ENCODE measurements at places on chromosomes 11 and 22. TPM values are rescaled to one million over a fixed set of nuclear protein-coding genes. Genes with fewer than 3 reads are reported as not detected.

- no peak for DNase-seq
These were observed 87.3 kb downstream of the SIK3 start for GRCh38 chr11:117010808-117011540.

DNA sequence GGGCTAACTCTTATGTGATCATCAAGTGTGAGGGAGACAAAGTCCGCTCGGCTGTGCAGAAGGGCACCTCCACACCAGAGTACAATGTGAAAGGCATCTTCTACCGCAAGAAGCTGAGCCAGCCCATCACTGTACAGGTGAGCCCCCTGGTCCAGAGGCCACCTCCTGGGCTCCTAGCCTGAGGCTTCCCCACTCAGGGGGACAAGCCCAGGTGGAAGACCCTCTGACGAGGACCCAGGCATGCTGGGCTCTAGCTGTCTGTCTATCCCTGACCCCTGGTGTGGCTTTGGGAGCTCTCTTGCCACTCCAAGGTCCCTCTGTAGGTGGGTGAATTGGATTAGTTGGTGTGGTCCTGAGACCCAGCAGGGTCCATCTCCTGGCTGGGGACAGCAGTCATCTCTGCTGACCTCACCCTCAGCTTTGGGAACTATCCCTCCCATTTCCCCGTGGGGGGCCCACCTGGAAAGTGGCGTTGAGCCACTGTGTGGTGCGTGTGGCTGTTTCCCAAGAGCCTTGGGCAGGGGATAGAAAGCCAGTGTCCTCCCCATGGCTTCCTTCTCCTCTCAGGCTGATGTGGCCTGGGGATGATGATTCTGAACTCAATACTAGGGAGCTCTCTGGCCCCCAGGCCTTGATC is 5.4 kb upstream of the MYO7A start:
- DNase-seq = no peak

DNA sequence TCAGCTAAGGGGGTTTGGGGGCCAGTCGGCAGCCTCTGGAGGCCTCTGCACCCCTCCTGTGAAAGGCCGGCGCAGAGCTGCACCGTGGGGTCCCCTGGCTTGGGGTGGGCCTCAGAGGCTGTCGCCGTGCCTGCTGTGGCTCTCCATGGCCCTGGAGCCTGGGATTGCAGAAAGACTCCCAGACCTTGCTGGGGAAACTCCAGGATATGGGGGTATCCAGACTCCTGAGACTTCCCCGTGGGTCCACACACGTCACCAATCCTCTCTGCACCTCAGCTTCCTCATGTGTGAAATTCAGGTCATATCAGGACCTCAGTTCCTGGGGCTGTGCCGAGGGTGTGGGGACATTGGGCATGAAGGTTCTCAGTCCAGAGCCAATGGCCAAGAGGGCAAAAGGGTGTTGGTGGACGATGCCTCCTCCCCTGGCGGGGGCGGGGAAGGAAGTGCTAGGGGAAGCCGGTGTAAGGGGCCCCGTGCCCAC is 97.1 kb downstream of the KCNQ1 start:
- DNase-seq = no peak

Gene PCNX3
- total RNA-seq = 44.1 TPM

DNA sequence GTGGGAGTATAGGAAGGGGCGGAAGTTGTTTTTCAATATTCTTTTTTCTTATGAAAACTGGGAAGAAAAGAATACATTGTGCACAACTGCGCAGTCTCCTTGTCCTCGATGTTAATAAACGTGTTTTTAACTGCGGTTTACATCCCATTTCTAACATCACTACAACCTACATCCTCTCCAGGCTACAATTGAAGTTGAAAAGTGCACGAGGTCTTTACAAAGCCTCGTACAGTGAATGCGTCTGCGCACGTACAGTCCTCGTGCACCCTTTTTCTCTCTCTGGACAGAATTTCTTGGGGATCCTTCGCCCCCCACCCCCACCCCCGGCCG is 102.4 kb downstream of the WT1 start:
- no peak for DNase-seq
